ENCODE measurements at places on chromosomes 5 and 9. TPM values are rescaled to one million over a fixed set of nuclear protein-coding genes. Genes with fewer than 3 reads are reported as not detected.

The LCN1 gene
- not detected for total RNA-seq

The MYOT gene
- 0.83 TPM for total RNA-seq

The C5orf34 gene
- total RNA-seq, result 0.15 TPM

The SERF1B gene
- 11.6 TPM for total RNA-seq

The BASP1 gene
- 2.6 TPM for total RNA-seq

The PSD2 gene
- total RNA-seq, result 0.07 TPM

The SPATA31D4 gene
- not detected for total RNA-seq

The RALGPS1 gene
- total RNA-seq, result 1.2 TPM

The CARD9 gene
- total RNA-seq, result 0.80 TPM

The PCDHA1 gene
- total RNA-seq, result not detected

The NUTM2F gene
- not detected for total RNA-seq

The EGFLAM gene
- 4.2 TPM for total RNA-seq

The CD72 gene
- 6.9 TPM for total RNA-seq

The SLC6A7 gene
- not detected for total RNA-seq
